ENCODE measurements at places on chromosomes 2 and 18. TPM values are rescaled to one million over a fixed set of nuclear protein-coding genes. Genes with fewer than 3 reads are reported as not detected.

Gene FOXI3
- polyA plus RNA-seq, result not detected

Gene ANKRD62
- 0.01 TPM for polyA plus RNA-seq

Gene PRKAG3
- 0.07 TPM for polyA plus RNA-seq

Gene CFAP221
- 28.5 TPM for polyA plus RNA-seq

Gene FANCL
- polyA plus RNA-seq, result 49.4 TPM

Gene CAPN14
- 0.13 TPM for polyA plus RNA-seq

Gene CRYGC
- polyA plus RNA-seq, result not detected

Gene LCT
- polyA plus RNA-seq, result 79.1 TPM

Gene CCDC195
- not detected for polyA plus RNA-seq

Gene RAB6C
- polyA plus RNA-seq, result 0.21 TPM

Gene MARCO
- polyA plus RNA-seq, result 0.18 TPM

Gene UGT1A3
- polyA plus RNA-seq, result 0.16 TPM

Gene RESP18
- polyA plus RNA-seq, result 0.46 TPM

Gene IGFBP5
- 58.4 TPM for polyA plus RNA-seq

Gene KCNE4
- 3.4 TPM for polyA plus RNA-seq

Gene INO80C
- 31.2 TPM for polyA plus RNA-seq

Gene LOXL3
- 3.6 TPM for polyA plus RNA-seq

Gene NGEF
- polyA plus RNA-seq, result 22.9 TPM

Gene SCN7A
- 6.7 TPM for polyA plus RNA-seq

Gene STARD6
- 0.06 TPM for polyA plus RNA-seq

Gene OTX1
- 0.04 TPM for polyA plus RNA-seq

Gene ACMSD
- polyA plus RNA-seq, result 0.34 TPM

Gene CNGA3
- polyA plus RNA-seq, result 2.3 TPM

Gene ZSWIM2
- not detected for polyA plus RNA-seq

Gene ELOA2
- polyA plus RNA-seq, result 0.01 TPM

Gene LHCGR
- polyA plus RNA-seq, result 0.03 TPM

Gene PFN4
- polyA plus RNA-seq, result 1.3 TPM

Gene CD207
- polyA plus RNA-seq, result 1.9 TPM

Gene CROCC2
- 0.09 TPM for polyA plus RNA-seq

Gene SERPINB12
- not detected for polyA plus RNA-seq

Gene SLC9A4
- 0.04 TPM for polyA plus RNA-seq

Gene ASIC4
- polyA plus RNA-seq, result 1.1 TPM

Gene RPL31
- polyA plus RNA-seq, result 4,666 TPM

Gene IL37
- polyA plus RNA-seq, result 1.6 TPM

Gene EGR4
- polyA plus RNA-seq, result 0.04 TPM

Gene IL1RL2
- 0.34 TPM for polyA plus RNA-seq

Gene GPR45
- 0.09 TPM for polyA plus RNA-seq

Gene TMEM247
- not detected for polyA plus RNA-seq

Gene SH3BP4
- polyA plus RNA-seq, result 27.7 TPM

Gene SNRNP200
- polyA plus RNA-seq, result 158 TPM

Gene ESPNL
- 1.5 TPM for polyA plus RNA-seq

Gene ABCG5
- polyA plus RNA-seq, result 35.8 TPM

Gene AQP4
- polyA plus RNA-seq, result 0.57 TPM

Measured in large intestine (tissue), 12 donors.